Mononuclear cell (primary cell): ENCODE measurements at places on chromosomes 4 and X. TPM values are rescaled to one million over a fixed set of nuclear protein-coding genes. Genes with fewer than 3 reads are reported as not detected.

NDUFC1 gene
- 15.6 TPM for total RNA-seq

FDCSP gene
- total RNA-seq: not detected

SOX3 gene
- total RNA-seq: not detected

TAF7L gene
- total RNA-seq: not detected

SMIM31 gene
- total RNA-seq: not detected

SSX2 gene
- total RNA-seq: not detected

DCAF12L2 gene
- not detected for total RNA-seq

PCDH10 gene
- total RNA-seq: under 0.01 TPM

TMPRSS11B gene
- total RNA-seq: not detected

TBX22 gene
- not detected for total RNA-seq

GIMD1 gene
- not detected for total RNA-seq

NSUN7 gene
- total RNA-seq: 0.73 TPM

NAA11 gene
- total RNA-seq: not detected

RFC1 gene
- 71.2 TPM for total RNA-seq

CXCL13 gene
- total RNA-seq: not detected
